ENCODE measurements at places on chromosomes 1 and 21.

DNA sequence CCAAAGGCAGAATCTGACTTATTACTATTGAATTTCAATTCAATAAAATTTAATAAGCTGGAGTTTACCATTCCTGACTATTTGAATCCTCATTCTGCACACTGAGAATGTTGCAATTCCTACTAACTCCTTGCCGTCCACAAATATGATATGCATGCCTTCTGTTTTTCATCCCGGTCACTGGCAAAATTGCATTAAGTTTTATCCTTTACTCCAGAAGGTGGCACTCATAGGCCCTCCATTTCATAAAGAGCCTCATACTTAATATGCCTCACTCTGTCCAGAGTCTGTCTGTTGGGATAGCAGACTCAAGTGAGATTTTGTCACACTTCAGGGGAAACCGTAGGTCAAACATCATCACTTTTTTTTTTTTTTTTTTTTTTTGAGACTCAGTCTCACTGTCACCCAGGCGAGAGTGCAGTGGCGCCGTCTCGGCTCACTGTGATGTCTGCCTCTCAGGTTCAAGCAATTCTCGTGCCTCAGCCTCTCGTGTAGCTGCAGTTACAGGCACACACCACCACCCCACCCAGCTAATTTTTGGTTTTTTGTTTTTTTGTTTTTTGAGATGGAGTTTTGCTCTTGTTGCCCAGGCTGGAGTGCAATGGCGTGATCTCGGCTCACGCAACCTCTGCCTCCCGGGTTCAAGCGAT lies 27.3 kb downstream of the F11R start:
- no peak for DNase-seq

DNA sequence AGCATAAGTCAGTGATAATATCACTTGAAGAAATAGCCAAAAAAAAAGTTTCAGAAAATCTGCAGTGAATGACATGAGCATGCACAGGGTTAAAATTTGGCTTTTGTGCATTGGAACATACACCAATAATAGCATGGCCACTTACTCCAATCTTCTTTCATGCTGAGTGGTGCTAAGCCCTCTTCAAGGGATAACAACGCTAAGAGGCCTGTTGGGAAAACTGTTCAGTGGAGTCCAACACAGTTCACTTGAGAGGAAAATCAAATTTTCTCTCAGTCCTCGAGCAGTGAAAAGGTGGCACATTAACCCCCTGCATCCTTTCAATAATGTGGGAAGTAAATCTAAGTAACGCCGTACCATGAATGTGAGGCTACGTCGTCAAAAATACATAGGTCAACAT lies 264.7 kb downstream of the SPATA17 start:
- no peak for DNase-seq

DNA sequence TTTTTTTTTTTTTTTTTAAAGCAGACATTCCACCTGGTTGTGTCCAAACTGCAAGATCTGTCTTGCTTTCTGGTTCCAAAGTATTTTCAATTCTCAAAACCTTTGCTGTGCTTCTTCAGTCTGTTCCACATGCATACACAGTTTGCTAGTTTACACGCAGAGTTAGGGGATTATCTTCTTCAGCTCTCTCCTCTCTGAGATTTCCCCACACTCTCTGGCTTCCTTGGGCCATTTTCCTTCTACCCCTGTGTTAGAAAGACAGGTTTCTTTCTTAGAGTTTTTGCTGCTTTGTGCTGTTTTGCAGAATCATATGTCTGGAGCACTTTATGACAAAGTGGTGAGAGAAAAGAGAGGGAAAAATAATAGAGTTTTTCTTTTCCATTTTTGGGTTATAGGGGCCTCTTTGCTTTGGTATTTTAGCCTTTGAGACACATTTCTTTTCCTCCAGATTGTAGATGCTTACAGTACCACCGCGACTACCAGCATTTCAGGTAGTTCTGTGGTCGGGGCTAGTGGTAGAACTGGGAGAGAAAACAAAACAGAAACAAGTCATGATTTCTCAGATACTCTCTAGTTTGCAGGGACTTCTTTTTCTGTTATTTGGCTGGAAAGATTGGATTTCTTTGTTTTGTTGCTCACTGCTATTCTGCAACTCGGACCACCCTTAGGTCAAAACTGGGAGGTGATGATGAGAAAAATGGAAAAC lies 66.3 kb downstream of the RABGAP1L start:
- no peak for DNase-seq

- DNase-seq, result no peak
These were observed 67.2 kb downstream of the SCCPDH start for GRCh38 chr1:246791303-246791918.

- DNase-seq, result no peak
These were observed 8.0 kb downstream of the ALPL start for GRCh38 chr1:21517161-21517589.

DNA sequence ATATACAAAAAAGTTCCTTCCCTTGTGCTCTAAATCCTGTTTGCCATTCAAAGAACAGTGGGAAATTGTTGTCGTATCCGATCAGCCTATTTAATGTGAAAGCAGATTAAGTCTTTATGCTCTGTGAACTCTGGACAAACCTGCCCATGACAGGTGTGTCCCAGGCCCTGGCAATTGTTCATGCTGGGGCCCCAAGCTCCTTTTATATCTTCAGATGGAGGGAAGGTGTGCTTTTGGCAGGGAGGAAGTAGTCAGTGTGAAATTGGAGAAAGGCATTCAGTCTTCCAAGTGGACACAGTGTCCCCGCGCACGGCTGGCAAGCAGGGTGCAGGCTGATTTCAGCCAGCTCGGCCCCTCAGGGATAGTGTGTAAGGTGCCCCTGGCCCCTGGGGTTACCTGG lies 135.1 kb upstream of the F3 start:
- no peak for DNase-seq
